ENCODE measurements at places on chromosomes 5 and 9. TPM values are rescaled to one million over a fixed set of nuclear protein-coding genes. Genes with fewer than 3 reads are reported as not detected.

FST gene
- total RNA-seq: 56.2 TPM

GFPT2 gene
- total RNA-seq: 105 TPM

DNA sequence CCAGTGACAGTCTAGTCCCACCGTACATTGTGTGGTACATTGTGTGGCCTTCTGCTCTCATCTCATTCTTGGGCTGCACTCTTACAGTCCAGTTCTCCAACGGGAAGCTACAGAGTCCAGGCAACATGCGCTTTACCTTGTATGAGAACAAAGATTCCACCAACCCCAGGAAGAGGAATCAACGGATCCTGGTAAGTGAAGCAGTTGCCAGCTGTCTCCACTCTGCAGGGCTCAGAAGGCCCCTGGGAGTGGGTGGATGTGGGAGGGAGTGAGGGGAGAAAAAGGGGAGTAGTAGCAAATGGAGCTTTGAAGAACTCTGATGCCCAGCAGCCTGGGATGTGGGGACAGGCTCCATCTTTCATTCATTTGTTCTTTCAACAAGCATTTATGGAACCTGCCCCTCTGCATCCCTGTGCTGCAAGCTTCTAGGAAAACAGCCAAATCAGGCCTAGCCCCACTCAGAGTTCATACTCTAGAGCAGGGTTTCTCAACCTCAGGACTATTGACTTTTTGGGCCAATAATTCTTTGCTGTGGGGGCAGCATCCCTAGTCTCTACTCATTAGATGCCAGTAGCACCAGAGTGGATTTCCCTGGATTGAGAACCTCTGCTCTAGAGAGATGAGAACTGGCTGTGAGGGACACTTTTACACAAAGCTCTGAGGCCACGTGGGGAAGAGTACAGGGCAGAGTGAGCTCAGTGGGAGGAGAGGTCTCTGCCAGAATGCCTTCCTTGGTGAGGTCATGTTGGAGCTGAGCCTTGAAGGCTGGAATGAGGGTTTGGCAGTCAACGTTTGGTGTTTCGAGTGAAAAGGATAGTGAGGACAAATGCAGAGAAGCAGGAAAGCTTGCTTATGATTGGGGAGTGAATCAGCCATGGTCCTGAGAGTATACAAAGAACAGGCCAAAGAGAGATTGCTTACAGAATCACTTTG is 1.1 kb downstream of the POLR1E start:
- DNase-seq: peak; percentile 37

GRCh38 chr5:10634562-10634961 is 70.7 kb downstream of the ANKRD33B start:
- no peak for DNase-seq

GRCh38 chr5:98248949-98249348 is 524.5 kb upstream of the RGMB start:
- peak; percentile 78 for DNase-seq

SLC6A3 gene
- total RNA-seq: not detected

SLC25A2 gene
- not detected for total RNA-seq

Measured in HT1080 (cell line).